ENCODE measurements at places on chromosomes 5 and 9.

DNA sequence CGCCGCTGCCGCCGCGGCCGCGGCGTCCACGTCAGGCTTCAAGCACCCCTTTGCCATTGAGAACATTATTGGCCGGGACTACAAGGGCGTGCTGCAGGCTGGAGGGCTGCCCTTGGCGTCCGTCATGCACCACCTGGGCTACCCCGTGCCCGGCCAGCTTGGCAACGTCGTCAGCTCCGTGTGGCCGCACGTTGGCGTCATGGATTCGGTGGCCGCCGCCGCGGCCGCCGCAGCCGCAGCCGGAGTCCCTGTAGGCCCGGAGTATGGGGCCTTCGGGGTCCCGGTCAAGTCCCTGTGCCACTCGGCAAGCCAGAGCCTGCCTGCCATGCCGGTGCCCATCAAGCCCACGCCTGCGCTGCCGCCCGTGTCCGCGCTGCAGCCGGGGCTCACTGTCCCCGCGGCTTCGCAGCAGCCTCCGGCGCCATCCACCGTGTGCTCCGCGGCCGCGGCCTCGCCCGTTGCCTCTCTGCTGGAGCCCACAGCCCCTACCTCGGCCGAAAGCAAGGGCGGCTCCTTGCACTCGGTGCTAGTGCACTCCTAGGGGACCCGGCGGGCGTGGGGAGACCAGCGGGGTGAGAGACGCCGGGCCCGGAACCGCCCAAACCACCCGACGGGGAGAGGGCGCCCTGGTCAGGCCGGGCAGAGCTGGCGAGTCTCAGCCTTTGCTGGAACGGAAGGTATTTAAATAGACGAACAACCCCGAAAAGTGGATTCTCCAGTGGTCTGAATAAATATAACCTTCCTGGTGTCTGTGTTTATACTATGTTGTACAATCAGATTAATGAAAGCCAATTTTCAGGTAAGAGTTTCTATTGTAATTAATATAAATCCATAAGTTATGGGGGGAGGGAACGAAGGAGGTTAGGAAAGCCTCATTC is 1.2 kb downstream of the FOXB2 start:
- no peak for DNase-seq

DNA sequence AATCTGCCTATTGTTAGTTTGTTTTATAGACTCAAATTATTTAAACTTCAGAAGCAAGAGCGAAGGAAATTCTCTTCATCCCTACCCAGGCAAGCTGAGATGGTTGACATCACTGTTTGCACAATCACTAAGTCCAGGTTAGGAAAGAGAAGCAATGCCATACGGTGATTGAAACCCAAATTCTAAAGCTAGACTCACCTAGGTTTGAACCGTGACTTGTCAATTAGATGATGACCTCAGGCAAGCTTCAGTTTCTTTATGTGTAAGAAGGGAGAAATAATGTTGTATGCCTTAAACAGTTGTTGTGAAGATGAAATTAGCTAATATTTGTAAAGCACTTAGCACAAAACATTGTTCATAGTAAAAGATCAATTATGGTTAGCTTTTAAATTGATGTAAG is 96.5 kb upstream of the ANKRD55 start:
- DNase-seq, result no peak

DNA sequence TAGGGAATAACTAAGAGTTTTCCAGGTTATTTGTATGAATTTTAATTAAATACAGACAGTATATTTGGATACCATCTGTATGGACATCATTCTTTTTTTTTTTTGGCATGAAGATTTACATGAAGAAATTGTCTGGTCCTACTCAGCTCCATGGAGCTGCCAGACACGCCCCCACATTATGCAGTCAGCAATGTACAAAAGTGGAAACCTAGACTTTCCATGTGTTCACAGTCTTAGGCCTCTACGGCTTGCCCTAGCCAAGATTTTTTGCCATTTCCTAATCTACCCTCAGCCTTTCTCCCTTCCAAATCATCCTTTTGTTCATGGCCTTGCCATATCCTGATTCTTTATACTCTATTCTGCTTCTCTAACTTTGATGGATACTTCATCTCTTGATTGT is 207.1 kb downstream of the SGCD start:
- no peak for DNase-seq

DNA sequence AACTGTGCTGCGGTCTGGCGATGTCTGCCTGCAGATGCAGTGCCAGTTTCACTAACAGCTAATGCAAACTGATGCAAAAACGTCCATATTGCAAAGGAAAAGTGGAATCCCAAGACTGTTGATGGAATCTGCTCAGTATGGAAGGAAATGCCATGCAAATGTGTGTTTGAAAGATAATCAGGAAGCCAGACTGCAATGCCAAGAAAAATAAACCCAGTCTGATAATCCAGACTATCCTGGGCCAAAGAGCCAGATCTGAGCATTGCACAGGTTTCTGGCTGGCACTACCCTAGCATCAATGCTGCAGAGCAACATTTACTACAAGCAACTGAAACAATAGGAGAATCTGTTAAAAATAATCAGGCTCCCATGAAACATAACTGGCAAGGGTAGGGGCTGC is 130.3 kb downstream of the FSTL4 start:
- no peak for DNase-seq

DNA sequence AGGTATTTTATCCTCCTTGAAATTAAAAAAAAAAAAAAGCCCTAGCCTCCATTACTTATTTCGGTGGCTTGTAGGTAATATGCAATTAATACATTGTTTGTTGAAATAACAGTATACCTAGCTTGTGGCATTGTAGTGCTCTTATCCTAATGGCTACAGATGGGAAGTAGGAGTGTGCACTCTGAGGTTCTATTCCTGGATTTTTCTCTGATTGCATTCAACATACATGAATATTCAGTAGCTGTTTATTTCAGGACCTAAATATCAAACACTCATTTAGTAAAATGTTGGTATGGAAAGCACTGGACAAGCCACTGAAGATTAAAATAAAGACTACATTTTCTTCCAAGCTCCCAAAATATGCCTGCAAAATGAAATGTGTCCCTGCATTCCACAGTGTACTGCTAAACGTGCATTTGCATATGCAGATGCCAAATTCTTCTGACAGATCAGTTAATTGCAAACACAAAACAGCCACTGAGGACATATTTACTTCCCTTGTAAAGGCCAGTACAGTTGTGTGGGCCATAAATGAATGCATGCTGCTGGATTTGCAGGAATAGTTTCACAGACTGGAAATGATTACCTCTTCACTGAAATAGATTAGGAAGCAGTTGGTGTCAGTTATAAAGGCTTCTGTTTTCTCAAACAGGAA is 826.1 kb downstream of the PRELID2 start:
- DNase-seq, result no peak

DNA sequence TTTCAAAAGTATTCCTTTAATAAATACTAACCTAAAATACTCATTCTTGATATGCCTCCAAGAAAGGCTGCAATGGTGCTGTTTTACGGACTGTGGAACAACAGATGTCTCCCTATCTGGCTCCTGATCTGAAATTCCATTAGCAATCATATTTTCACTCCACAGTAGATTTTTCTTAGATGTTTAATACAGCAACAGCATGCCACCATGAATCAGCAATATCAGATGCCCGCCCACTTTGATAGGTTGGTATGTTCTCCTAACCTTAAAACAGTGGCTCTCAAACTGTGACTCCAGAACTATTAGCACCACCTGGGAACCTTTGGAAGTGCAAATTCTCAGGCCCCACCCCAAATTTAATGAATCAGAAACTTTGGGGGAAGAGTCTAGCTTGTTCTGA is 110.2 kb downstream of the MLLT3 start:
- DNase-seq, result no peak

DNA sequence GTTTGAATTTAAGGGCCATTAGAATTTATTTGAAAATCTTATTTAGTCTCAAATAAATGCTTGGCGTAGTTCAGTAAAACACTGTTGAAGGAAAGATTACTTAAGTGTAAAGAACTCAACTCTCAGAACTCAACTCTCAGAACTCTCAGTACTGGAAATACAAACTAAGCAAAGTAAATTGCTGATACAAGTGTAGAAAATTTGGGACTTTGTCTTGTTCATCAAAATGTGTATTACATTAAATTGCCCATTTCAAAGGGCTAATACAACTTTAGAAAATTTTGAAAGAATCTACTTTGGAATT is 99.4 kb downstream of the CSNK1G3 start:
- DNase-seq, result no peak

DNA sequence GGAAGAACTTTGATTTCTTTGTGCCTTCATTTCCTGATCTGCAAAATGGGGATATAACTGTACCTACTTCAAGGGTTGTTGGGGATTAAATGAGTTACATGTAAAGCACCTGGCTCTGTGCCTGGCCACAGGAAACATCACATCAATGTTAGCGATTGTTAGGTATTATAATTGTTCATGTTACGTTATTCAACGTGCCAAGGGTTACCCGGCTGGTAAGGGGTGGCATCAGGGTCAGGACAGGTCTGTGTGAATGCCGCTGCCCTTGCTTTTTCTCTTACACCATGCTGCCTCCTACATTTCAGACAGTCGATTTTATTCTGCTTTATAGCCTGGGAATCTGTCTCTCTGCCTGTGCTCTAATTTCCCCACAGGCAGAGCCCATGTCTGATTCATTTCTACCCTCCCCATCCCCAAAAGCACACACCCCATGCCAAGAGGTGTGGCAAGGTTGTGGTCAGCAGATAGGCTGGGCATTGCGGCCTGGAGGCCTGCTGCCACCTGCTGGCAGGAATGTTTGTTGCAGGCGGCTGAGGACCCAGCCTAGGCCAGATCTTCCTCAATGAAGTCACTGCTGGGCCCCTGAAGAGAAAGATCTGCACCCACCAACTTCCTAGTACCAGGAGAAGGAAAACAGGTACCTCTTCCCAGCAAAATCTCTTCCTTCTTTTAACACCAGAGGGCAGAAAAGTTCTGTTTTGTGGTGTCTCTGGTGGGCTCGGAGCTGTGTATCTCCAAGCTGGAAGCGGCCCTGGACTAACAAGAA is 5.3 kb downstream of the ANKS6 start:
- DNase-seq, result peak; percentile 60

GRCh38 chr9:78972303-78972999 is 599.3 kb upstream of the TLE4 start:
- no peak for DNase-seq
